ENCODE measurements at places on chromosomes 5 and 9.
A peak's percentile ranks its signal among the peaks of the same experiment; 100 is the strongest.

- DNase-seq = peak; percentile 7
Observed at GRCh38 chr5:158435161-158435616, 576.2 kb upstream of the CLINT1 start.

- DNase-seq = no peak
Observed at GRCh38 chr5:115457571-115457970, 87.0 kb downstream of the FEM1C start.

DNA sequence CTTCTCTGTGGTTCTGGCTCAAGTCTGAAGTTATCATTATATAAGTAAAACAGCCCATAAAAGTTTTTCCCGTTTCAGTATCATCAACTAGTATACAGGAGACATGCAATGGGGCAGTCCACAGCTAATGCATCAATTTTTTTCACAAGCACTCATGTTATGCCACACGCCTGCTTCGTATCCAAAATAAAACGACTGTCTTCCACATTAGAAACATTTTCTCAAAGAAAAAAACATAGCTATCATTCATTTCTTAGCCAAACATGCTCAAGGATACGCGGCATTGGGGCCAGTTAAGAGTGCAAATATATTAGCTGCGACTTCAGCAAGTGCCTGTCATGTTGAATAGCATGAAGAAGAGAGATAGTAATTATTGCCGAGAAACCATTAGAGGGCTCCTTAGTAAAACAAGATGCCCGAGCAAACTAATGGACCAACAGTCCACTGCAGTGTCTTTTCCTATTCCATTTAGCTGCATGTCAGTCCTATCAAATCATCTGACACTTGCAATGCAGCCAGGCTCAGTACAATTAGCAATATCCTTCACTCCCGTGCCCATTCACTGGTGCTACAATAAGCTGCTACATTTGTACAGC, 68.5 kb downstream of the BNC2 start:
- DNase-seq = no peak

DNA sequence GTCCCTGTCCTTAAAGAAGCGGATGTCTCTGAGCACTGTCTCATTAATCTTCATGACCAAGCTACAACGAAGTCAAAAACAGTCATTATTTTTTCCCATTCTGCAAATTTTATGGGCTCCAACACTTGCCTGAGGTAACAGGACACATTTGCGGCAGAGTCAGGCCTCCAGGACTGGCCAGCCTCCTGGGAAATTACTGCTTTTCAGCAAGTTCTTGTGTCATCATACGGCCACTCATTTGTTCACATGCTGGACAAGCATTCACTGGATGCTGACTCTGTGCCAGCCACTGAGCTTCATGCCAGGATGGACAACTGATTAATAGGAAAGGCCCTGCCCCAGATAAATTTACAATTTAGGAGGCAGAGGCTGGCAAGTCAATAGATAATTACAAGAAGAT, 305.7 kb downstream of the ACTL7B start:
- no peak for DNase-seq

GRCh38 chr5:32785611-32786254, 74.6 kb downstream of the NPR3 start:
- DNase-seq = no peak

DNA sequence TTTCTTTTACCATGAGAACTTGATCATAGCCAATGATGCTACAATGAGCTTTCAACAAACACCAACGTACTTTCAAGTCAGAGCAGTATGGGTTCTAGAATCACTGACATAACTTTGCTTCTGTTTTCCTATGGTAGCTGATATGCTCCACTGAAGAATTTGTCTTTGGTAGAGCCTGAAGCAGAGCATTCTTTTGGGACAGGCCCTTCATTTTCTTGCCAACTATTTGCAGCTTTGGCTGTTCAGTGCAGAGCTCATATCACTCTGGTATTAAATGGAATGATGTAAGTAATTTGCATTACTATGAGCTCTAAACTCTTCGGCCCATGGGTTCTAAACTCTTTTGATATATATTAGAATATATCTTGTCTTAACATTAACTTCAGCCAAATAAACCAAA, 51.8 kb upstream of the APC start:
- no peak for DNase-seq

DNA sequence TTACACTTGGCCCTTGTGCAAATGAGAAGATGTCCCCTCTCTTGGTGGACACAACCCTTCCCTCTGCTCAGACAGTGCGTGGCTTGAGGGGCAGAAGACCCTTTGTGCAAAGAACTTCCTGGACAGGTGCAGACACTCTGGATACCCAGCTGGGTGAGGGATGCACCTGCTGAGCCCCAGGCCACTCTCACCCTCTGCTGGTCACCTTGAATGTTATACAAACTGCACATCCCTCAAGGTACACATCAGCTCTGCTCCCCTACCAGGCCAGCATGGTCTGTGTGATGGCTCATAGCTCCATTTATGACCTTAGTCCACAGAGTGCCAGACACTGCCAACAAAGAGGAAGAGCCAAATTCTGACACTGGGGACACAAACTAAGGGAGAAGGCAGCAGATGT, 3.1 kb upstream of the DIRAS2 start:
- DNase-seq = no peak

DNA sequence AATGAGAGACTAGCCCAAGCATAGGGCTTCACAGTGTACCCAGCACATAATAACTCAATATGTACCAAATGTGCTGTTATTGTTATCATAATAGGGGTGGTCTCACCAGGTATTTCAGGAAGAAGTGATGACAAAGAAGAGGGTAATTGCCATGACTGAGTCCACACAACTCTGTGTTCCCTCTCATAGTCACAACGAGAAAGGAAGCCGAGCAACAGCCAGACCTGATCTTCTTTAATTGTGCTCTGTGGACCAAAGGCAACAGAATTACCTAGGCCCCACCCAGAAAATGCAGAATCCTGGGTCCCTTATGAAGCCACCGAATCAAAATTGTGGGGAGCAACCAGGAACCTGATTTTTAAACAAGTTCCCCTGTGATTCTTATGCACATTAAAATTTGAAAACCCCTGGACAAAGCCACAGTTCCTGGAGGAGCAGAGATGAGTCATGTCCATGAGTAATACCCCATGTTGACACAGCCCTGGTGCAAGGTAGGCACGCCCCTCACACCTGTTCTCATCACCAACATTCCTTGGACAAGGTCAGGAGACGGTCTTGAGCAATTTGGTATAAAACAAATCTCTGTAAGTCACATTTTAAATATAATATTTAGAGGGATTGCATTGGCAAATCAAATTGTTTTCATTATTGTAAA, 5.2 kb downstream of the FGF1 start:
- no peak for DNase-seq

- DNase-seq = peak; percentile 30
Observed at GRCh38 chr9:96874947-96875460, 20.7 kb upstream of the ZNF782 start.

- no peak for DNase-seq
Observed at GRCh38 chr9:102631559-102631958, 363.6 kb upstream of the CYLC2 start.

DNA sequence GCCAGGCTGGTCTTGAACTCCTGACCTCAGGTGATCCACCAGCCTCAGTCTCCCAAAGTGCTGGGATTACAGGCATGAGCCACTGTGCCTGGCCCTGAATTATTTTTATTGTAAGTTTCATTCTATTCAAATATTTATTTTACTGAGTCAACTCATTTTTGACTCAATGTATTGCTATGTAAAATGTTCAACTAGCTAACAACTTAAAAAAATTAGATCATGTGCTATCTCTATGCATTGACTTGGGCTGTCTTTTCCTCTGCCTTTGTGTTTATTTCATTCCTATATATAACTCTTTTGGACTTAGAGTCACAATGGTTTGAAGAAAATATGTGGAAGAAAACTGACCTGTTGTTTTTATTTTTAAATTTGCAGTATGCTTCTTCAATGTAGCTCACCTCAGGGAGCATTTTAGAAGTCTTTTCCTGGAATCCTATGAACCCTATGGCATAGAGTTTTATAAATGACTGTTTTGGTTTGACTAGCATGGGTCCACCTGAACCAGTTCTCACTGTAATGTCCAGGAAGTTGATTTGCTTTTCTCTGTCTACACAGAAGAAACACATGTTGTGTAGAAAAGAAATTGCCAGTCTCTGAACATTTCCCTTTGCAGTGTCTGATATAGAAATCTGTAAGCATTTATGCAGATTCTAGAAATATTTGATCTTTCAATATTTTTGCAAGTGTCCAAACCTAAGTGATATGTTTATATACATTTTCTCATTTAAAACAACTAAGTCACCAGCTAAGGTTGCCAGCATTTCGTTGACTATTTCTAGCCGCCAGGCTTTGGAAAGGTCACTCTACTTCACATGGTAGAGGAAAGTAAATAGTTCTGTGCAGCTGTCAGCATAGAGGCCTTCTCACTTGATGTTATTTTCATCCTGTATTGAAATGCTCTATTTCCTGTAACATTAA, 138.8 kb downstream of the PCSK1 start:
- no peak for DNase-seq

- no peak for DNase-seq
Observed at GRCh38 chr9:89848060-89849040, 243.5 kb downstream of the GADD45G start.

DNA sequence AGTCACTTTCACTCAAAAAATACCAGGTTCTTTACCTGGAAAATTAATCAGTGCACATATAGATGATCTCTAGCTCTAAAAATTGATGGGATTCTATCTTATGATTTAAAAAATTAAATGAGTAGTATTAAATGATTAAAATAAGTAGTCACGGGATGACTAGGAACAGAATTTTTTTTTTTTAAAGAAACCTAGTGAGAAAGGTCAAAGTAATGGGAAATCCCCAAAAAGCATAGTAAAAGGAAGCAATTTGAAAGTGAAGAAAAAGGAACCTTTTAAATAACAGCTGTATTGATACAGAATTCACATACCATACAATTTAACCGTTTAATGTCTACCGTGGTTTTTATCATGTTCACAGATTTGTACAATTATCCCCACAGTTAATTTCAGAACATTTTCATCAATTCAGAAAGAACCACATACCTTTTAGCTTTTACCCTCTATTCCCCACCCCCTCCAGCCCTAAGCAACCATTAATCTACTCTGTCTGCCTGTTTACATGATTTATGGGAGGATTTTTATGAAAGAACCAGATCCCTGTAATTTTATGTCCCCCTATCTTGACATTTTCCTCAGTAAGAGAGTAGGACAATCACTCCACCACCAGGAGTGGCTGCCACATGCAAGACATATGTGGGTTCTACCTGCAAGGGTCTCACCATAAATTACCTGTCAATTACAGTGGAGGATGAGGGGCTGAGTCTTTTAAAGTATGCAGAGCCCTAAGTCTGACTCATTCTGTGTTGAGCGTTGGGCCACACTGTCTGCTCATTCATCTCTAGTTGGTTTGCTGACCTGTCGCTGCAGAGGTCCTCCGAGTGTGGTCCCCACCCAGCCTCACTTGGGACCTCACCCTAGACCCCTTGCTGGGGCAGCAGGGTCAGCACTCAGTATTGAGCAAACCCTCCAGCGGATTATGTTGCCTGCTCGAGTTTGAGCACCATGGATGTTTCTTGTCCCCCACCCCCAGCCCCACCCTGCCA, 16.0 kb downstream of the ANKRD33B start:
- no peak for DNase-seq

DNA sequence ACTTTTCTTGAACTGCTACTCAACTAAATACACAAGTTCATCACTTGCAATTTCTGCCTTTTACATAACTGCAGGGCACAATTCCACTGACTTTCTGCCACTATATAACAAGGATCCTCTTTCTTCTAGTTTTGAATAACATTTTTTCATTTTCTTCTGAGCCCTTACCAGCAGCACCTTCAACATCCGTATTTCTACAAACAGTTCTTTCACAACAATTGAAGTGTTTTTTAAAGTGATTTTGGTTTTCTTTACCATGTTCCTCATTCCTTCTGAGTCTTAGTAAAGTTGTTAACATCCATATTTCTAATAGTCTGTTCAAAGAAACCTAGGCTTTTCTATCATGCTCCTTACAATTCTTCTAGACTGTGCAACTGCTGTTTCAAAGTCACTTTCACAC, 127.2 kb upstream of the PITX1 start:
- DNase-seq = no peak

- no peak for DNase-seq
Observed at GRCh38 chr5:17401470-17402288, 96.4 kb upstream of the TAF11L2 start.

- DNase-seq = no peak
Observed at GRCh38 chr9:87534036-87534435, 36.4 kb downstream of the DAPK1 start.

DNA sequence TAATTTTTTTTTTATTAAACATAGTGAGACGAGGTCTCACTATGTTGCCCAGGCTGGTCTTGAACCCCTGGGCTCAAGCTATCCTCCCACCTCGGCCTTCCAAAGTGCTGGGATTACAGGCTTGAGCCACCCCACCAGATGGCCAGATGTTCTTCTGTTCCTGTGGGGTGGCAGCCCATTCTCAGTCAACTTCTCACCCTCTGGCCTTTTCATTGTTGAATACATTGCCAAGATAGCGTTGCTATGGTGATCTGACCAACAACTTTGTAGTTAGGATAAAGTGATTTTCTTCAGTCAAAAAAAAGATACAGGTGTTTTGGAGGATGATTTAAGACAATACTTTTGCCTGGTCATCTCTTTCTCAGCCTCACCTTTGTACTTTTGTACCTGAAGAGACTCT, 109.1 kb downstream of the EGFLAM start:
- no peak for DNase-seq

- no peak for DNase-seq
Observed at GRCh38 chr5:123303802-123304201, 119.4 kb downstream of the CEP120 start.

- DNase-seq = no peak
Observed at GRCh38 chr9:95189251-95190098, 128.0 kb downstream of the FANCC start.

DNA sequence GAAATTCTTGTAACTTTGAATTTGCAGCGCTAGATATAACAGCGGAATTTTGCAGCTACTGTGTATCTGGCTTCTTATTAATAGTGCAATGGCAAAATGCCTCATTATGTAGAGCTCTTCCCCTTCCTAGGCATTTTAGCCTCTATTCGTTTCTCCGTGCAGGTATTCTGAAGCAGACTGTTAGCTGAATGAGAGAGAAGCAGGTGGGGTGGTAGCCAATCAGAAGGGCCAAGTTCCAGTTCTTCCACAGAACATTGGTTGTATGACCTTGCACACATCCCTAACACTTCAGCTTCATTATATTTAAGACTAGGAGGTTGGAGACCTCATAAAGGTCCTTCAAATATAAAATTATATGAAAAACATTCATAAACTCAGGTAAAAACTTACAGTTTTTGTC, 1.2 kb upstream of the VPS13A start:
- no peak for DNase-seq

DNA sequence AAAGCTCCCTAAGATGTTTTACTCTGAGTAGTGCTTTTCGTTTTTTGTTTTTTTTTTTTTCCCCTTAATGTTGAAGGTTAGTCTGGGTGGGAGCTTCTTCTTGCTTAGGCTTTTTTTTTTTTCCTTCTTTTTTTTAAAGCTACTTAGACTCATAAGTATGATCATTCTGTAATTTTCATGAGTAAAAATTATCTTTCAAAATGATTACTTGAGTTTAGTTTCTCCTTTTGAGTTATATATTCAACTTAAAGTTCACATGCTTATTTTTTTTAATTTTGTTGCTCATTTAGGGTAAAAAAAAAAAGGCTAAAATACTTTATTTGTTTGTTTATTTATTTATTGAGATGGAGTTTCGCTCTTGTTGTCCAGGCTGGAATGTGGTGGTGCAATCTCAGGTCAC, 2.9 kb downstream of the RBM27 start:
- DNase-seq = no peak

GRCh38 chr5:81506900-81507588, 113.1 kb upstream of the ACOT12 start:
- DNase-seq = peak; percentile 23

GRCh38 chr5:142192286-142193113, 83.9 kb downstream of the NDFIP1 start:
- no peak for DNase-seq

- DNase-seq = no peak
Observed at GRCh38 chr9:105419816-105420597, 27.8 kb upstream of the FSD1L start.
